ENCODE measurements at places on chromosomes 3 and 15.
A peak's percentile ranks its signal among the peaks of the same experiment; 100 is the strongest.

DNA sequence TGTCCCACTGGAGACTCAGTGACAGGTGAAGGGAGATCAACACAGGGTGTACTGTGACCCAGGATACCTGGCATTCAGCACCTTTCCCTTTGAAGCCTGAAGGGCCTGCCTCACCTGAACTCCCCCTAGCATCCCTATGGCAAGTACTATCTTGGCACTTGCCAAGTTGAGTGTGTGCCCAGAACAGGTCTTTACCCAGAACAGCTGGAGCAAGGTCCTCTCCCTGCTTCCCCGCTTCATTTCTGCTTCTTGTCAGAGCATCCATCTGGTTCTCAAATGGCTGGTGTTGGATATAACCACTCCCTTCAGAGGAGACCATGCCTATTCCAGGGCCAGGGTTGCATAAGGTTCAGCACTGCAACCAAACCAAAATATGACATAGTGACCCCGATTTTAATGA lies 73.0 kb downstream of the FAM43A start:
- no peak for DNase-seq

- peak; percentile 96 for DNase-seq
These were observed 2.4 kb downstream of the UCN2 start for GRCh38 chr3:48561045-48561736.

DNA sequence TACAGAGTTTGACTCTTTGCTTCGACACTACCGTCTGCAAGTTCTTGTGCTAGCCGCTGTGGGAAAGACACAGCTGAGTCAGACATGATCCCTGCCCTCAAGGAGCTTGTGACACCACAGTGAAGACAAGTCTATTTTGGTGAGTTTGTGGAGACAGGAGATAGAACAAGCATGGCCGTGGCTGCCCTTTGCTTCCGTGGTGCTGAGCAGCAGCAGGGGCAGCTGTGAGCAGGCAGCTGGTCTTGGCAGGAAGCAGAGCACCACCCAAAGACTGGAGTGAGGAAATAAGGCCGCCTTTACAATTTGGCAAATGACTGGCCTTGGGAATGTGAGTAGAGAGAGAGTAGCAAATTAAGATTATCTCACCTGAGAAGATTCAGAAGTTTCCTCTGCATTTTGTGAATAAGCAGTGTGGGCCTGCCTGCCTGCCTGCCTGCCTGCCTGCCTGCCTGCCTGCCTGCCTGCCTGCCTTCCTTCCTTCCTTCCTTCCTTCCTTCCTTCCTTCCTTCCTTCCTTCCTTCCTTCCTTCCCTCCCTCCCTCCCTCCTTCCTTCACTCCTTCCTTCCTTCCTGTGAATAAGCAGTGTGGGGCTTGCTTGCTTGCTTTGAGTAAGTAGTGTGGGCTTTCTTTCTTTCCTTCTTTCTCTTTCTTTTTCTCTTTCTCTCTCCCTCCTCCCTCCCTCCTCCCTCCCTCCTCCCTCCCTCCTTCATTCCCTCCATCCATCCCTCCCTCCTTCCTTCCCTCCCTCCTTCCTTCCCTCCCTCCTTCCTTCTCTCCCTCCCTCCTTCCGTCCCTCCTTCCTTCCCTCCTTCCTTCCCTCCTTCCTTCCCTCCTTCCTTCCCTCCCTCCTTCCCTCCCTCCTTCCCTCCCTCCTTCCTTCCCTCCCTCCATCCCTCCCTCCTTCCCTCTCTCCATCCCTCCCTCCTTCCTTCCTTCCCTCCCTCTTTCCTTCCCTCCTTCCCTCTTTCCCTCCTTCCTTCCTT lies 1.6 kb upstream of the GCNT3 start:
- DNase-seq = no peak

DNA sequence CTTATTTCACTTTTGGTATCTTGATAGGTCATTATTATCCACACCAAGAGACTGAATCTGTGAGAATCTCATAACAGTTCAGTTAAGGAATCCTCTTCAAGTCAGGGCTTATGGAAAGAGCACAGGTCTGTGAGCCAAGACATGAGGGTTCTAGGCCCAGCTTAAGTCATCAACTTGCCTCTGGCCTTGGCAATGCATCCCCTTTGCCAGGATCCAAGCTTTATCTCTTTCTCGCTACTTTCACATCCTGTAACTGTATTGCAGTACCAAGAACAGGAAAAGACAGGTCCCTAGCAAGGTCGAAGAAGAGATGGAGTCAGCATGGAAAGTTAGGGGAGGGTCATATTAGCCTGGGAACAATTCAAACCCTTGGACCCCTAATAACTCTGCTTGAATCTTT lies 13.5 kb upstream of the APOD start:
- no peak for DNase-seq

DNA sequence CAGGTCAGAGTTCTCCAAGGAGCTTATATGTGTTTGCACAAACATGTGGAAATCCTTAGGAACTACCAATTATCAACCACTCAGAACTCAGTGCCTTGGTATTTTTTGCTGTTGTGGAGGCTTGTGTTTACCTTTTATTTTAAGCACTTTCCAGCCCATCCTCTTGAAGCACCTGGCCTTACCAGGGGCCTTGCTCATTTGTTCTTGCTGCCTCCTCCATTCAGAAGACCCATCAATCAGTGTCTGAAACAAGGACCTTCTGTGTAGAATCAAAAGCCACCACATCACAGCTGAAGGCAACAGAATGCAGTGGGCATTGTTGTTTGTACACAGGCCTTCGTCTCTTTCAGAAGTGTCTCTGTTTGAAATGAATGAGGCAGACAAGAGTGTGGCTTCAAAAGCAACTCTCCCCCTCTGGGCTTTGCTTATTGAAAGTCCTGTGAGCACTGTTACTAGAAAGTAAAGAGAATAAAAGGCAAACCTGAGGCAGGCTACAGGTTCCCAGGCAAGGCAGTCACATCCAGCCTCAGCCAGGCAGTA lies 24.5 kb upstream of the LIPC start:
- no peak for DNase-seq

DNA sequence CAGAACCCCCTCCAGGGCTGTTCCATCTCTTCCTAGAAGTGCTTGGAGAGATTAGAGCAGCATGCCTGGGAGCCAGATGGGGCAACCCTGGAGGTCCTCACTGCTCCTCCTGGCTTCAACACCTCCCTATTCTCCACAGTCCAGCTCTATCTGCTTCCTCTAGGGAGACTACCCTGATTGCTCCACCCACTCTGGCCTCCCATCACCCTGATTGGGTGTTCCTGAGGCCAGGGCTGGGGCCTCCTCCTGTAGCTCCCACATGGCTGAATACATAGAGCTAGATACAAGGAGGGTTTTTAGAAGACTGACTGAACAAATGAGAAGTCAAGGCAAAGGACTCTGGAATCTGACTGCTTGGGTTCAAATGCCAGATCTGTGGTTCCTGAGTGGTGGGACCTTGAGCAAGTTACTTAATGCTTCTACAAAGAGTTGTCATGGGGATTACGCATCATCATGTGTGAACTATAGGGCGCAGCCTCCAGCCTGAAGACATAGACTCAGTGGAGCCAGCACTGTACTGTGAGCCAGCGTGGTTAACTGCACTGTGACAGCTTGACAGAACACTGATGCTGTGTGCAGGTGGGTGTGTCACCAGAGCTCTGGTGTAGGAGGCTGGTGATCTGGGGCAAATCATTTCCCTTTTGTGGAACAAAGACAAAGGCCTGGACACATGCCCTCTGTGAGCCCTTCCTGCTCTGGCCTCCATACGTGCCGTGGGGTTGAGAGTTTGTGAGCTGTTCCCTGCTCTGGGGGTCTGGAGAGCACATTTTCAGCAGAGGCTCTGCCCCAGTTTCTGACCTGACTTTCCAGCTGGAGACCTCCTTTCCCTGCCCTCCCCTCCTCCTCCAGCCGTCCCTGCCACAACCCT lies 74.8 kb downstream of the SCN5A start:
- DNase-seq = peak; percentile 7

GRCh38 chr3:101069901-101070798 lies 76.9 kb upstream of the ABI3BP start:
- DNase-seq = peak; percentile 67

DNA sequence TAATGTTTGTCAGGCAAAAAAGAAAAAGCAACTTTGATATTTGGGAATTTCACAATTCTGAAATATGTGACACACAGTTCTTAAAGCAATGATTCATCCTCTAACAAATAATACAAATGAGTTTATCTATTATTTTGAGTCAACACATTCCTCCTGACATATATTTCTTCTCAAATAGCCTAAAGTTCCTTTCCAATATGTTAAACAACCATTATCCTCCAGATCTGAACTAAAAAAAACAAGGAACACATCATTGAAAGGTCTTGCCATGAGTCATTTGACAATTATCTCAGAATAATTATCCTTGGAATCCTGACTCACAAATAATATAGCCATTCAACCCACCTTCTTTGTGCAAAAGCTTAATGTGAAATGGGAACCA lies 208.7 kb upstream of the CDIN1 start:
- DNase-seq = no peak

- no peak for DNase-seq
These were observed 469.9 kb upstream of the CBLB start for GRCh38 chr3:106338582-106339214.

DNA sequence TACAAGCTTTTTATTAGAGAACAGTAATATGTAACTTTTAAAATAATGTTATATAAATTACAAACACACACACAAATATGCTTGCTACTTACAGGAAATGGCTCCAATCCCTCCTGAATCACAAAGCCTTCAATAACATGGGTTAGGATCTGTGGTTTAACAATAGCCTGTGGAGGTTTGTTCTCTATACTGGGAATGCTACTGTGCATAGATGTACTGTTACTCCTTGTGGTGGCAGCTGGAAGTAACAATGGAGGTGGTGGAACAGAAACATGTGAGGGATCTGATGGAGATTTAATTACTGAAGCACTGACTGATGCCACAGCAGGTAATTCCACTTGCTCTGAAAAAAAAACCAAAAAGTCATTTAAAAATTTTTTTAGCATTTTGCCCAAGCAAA lies 64.4 kb downstream of the PHC3 start:
- DNase-seq = no peak

DNA sequence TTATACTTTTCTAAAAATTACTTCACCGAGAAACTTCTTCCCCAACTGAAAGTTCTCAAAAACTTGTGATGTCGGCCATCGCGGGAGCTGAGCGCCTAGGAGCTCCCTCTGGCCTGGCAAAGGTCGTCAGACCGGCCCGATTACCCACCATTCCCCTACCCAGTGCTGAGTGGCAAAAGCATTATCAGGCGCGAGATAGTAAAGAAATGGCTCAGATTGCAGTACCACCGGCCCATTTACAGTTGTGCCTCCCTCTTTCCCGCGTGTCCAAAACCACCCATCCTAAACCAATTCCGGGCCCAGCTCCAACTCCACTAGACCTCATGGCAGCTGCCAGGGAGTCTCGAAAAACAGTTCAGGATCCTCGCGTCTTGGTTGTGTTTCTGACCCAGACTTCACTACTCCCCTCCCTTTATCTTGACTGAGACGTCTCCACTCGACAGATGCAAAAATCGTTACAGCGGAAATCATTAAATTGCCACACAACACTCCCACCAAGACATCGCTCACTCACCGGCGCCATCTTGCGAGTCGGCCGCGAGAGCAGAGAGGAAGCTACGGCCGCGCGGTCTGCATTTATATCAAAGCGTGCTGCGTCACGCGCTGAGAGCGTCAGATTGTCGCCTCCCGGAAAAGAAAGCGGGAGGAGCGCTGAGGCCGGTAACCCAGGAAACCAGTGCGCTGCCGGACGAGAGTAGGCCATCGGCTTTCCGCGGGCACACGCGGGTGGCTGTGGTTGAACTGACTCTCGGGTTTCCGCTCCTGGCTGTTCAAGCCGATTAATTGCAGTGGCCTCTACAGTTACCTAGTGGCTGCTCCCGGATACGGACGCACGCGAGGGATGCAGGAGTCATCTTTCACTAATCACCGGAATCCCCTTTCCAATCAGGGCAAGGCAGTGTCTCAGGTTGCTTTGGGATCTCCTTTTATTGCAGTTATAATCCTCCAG lies at the start of gene RPL22L1:
TSS of gene RPL22L1 (minus strand) at position 551 of the 949 bp plus-strand sequence. CDS start at position 523, 28 bp downstream.
- DNase-seq = peak; percentile 97

GRCh38 chr15:60004009-60004845 lies at the start of gene FOXB1:
Gene FOXB1, plus strand, starts transcription at chr15:60004311. Its CDS starts 653 bp downstream, at chr15:60004964.
- peak; percentile 39 for DNase-seq

GRCh38 chr15:76057332-76058000 lies 2.3 kb upstream of the TMEM266 start:
- DNase-seq = peak; percentile 6

DNA sequence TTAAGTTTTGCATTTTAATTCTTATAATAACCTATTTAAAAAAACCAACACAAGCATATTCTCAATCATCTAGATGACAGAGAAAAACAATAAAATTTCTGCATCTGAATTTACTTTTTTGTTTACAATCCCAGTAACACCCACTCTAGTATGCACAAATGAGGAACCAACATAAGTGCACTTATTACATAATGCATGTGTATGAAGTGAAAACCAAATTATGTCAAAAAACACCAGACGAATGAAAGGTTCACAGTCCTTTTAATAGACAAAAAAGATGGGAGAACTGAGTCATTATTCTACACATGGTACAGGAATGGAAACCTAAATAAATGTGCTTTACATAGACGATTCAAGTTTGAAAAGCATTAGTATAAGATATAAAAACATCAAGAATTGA lies 91.7 kb downstream of the NR1I2 start:
- DNase-seq = no peak

Measured in WERI-Rb-1 (cell line).